ENCODE measurements at places on chromosomes 12 and 14. TPM values are rescaled to one million over a fixed set of nuclear protein-coding genes. Genes with fewer than 3 reads are reported as not detected.

The PTPN6 gene
- total RNA-seq = 348 TPM

DNA sequence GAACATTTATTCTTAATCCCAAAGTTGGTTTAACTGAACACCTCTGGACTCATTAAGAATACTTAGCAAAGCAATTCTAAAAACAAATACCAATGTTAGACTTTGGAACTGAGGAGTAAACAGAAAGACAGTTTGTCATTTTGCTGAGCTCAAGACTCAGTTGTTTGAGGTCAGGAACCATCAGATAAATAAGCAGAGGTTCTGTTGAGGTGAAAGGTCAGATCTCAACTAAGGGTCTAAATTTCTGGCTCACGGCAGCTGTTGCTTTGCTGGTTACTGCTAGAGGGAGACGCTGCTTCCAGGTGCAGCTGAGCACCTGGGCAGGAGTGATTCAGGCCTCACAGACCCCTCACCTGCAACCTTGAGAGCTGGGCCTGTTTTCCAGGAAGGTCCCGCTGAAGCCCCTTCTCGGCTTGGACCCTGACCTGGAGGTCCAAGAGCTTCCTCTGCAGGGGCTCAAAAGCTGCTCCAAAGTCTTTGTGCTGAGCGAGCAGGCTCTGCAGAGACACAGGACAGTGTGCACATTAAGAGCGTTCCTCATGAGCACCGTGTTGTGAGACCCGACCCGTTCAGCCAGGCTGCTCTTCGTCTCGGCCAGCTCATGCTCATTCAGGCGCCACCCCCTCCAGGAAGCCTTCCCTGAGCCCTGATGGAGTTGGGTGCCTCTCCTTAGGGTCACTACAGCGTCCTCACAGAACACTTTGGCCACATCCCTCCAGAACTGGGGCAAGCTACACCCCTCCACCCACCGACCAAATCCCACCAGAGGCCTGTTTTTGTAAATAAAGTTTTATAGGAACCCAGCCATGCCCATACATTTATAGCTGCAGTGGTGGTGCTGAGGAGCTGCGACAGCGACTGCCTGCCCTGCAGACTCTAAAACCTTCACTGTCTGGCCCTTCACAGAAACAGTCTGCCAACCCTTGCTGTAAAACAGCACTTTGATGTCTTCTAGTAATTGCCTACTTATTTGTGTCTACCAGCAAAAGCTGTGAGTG lies 72.0 kb downstream of the SYNE3 start:
- H3K36me3 ChIP-seq = peaks cover 9% of the 10 kb centered on the region
- no peak overlapping the region for H3K4me3 ChIP-seq
- H3K27ac ChIP-seq = peak overlapping the region; percentile 50
- peaks cover 7% of the 10 kb centered on the region for H3K4me1 ChIP-seq
- DNase-seq = no peak

GRCh38 chr14:36001936-36002335 lies 174.6 kb downstream of the PTCSC3 start:
- no peak overlapping the region for H3K4me3 ChIP-seq
- no peak for DNase-seq
- no peaks in the 10 kb centered on the region for H3K36me3 ChIP-seq
- no peak overlapping the region for H3K27ac ChIP-seq
- no peaks in the 10 kb centered on the region for H3K27me3 ChIP-seq
- H3K4me1 ChIP-seq = no peaks in the 10 kb centered on the region

DNA sequence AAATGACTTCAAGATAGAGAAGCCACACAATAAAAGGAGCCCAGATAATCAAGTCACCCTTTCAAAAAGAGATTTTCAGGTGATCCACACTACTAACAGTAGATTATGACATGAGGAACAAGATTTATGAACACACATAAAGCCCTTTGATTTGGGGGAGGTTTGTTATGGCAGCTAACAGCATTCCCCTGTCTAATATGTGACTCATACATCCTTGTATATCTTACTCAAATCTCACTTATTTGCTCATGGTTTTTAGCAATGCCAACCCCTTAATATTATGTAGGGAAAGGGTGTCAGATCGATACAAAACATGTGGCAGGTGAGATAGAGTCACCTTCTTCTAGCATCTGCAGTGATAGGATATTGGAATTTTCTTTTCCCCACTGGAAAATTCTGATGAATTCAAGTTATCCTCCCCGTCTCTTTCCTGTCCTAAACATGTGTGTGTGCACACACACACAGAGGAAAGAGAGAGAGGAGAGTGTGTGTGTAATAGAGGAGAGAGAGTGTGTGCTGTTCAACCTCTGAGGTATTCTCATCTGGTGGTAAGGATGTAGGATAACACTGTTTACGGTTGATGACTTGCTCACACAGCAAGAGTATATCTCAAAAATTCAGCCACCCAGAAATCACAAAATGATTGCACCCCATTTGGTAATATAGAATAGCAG lies 319.9 kb downstream of the KCNC2 start:
- H3K36me3 ChIP-seq = no peaks in the 10 kb centered on the region
- no peaks in the 10 kb centered on the region for H3K27me3 ChIP-seq
- peaks cover 17% of the 10 kb centered on the region for H3K4me1 ChIP-seq
- no peak overlapping the region for H3K4me3 ChIP-seq
- H3K27ac ChIP-seq = no peak overlapping the region
- no peak for DNase-seq

DNA sequence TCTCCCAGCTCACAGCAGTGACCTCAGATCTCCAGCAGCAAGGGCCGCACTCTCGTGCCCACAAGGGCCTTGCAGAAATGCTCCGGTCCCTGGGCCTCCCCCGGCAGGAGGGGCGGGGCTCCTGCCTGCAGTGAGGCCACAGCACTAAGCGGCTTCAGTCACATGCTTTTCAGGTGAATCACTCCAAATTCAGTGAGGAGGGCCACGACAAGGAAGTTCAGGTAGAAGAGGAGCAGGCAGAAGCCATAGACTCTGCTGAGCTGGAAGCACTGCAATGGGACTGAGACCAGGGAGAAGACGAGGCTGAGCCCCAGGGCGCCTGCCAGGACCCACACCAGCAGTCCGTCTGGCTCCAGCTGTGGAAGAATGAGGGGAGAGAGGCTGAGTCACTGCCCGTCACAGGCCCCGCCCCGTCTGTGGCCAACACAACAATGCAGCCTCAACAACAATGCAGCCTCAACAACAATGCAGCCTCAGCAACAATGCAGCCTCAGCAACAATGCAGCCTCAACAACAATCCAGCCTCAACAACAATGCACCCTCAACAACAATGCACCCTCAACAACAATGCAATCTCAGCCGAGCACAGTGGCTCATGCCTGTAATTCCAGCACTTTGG lies 35.2 kb downstream of the SLC8B1 start:
- no peak overlapping the region for H3K27ac ChIP-seq
- H3K4me3 ChIP-seq = no peak overlapping the region
- peaks cover 15% of the 10 kb centered on the region for H3K4me1 ChIP-seq
- H3K36me3 ChIP-seq = peaks cover 19% of the 10 kb centered on the region
- H3K27me3 ChIP-seq = no peaks in the 10 kb centered on the region

DNA sequence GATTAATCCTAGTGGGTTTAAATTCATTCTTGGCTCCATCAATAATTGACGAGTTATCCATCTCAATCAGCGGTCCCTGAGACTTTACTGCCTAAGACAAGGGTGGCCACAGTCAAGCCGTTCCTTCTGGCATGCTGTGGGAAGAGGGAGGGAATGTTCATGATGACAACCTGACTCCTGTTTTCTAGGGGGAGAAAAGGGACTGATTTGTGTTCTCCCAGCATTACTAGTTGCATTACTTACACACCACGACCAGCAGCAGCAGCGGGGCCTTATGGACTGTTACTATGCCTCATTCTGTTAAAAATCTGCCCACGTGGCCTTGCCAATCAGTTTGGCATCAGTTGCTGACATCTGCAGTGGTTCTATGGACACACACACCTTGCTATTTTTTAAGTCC lies 29.9 kb downstream of the PLEKHG7 start:
- H3K4me1 ChIP-seq = peaks cover 5% of the 10 kb centered on the region
- no peaks in the 10 kb centered on the region for H3K36me3 ChIP-seq
- no peak for DNase-seq

Data from activated naive CD4-positive, alpha-beta T cell treated with anti-CD3 and anti-CD28 coated beads for 36 hours (primary cell).